ENCODE measurements at places on chromosomes 2 and 18.

- DNase-seq: no peak
Observed at GRCh38 chr2:156189143-156189542, 143.4 kb downstream of the NR4A2 start.

GRCh38 chr2:24360963-24361330, 611 bp upstream of the ITSN2 start:
- no peak for DNase-seq

DNA sequence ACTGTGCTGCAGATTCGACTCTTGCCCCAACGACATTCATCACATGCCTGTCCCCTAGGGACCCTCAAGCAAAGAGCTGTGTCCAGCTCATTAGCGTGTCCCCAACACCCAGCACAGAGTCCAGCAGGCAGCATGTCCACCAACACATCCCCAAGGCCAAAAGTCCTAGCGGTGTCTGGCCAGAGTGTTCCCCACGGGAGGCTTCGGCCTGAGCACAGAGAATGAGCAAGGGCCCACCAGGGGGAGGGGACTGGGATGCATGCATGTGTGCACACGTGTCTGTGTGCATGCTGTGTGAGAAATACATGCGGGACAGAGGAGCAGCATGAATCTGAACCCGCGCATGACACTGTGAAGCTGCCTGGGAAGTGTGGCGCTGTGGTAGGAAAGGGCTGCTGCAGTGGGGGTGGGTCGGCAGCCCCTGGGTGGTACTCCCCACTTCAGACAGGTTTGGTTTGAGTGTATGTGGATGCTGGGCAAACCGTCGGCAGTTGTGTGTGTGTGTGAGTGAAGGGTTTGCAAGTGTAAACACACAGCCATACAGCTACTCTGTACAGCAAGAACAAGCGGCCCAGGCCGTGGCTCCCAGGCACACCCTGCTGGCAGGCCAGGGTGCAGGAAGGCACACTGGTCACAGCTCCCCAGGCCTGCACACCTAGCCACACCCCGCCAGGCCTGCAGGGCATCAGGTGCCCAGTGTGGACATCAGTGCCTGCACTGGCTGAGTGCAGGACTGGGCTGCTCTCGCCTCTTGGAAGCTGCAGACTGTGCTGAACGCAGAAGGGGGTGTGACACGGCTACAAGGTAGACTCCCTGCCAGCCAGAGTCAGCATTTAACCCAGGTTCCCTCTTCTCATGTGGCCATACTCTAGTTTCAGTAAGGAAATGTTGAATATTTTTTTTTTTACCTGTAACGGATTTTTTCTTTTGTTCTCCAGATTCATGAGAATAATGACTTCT, 19.5 kb upstream of the HES6 start:
- no peak for DNase-seq

DNA sequence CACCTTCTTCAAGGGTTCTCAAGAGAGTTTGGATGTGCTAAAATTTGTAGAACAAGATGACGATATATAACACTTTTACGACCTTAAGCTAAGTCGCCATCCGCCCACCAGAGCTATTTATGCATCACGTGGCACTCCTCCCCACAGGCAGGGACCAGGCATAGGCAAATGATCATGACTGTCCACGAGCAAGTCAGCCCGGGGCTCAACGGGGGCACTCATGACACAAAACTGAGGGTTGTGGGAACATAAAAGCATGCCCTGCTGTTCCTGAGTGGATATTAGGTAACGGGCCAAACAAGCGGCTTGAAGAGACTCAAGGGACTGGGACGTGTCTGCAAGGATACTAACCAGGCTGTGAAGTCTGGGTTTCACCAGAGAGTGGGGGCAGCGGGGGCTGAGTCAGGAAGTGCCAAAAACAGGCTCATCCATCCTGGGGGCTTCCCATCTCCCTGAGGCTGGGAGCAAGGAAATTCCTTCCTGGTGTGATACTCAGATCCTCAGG, 58.1 kb downstream of the FAM178B start:
- DNase-seq: peak; percentile 9

GRCh38 chr2:83742117-83742782, 716.8 kb downstream of the SUCLG1 start:
- peak; percentile 70 for DNase-seq

GRCh38 chr18:7840411-7840810, 273.3 kb downstream of the PTPRM start:
- no peak for DNase-seq

DNA sequence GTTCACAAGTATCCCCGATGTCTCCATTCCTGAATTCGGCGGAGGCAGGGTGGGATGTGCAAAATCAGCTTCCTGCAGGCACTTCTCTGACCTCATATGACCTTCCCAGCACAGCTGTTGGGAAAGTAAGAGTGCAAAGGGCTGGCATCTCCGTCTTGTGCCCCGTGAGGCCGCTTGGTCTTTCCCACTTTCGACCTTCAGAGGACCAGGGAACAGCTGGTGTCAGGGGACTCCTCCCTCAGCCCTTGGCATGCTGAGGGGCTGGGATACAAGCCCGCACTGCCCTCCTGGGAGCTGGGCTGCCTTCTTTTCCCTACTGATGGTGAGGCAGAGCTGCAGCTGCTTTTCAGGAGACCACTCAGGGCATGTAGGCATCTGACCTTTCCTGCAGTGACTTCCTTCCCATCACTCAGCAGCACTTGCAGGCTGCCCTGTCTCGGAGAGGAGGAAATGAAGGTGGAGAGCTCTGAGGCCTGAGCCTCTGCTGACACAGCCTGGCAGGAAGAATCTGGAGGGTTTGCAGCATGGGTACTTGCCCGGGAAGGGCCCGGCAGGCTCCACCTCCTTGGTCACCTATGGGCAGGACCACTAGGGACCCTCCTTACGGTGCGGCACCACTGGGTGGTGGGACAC, 277.2 kb upstream of the HS6ST1 start:
- no peak for DNase-seq

DNA sequence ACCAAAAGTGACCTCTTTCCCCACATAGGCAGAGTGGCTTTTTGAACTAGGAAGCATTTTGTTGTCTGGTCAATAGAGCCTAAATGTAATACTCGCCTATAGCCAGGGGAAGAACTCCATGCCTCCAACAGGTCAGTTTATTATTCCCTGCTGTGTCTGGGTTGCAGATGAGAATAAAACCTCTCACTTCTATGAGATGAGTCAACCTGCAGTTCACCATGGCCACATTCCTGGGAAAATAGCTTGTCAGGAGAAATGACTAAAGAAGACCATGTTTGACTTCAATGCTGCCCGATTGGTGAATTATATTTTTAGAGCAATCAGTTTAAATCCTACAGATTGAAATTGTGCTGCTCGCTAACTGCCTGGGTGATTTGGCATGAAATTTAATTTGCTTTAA, 46.7 kb upstream of the LRRTM1 start:
- peak; percentile 8 for DNase-seq

- DNase-seq: no peak
Observed at GRCh38 chr2:15688924-15689568, 97.4 kb downstream of the DDX1 start.

DNA sequence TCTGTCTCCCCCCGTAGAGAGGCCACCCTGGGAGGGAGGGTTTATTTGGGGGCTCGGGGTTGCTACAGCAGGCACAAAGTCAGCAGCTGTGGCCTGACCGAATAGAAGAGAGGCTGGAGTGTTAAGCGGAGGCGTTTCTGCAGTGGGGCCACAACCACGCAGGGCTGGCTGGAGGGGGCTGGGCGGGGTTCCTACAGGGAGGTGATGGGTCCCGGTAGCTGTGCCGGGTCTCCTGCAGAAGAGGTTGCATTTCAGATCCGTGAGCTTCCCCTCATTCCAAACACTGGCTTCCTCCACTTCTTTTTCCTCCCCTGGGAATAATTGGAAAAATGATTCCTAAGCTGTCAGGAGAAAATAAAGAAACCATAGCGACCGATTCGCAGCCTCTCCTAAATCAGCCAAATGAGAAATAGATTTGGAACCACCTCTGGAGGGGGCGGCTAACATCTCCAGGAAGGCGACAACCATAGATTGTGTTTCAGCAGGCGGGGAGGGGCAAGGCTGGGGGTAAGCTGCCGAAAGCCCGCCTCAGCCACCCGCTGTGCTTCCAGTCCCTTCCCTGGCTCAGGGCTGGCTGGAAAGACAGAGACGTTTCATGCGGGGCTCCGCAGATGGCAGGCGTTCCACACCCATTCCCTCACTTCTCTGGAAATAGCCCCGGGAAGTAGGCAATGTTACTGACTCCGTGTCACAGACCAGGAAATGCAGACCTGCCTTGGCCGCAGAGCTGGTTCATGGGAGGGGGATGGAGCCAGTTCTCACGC, 85.6 kb upstream of the TAF1B start:
- peak; percentile 54 for DNase-seq

GRCh38 chr2:191318037-191318728, 73.0 kb downstream of the MYO1B start:
- peak; percentile 55 for DNase-seq

- DNase-seq: peak; percentile 7
Observed at GRCh38 chr18:39403121-39403520, 1837.5 kb upstream of the CELF4 start.

DNA sequence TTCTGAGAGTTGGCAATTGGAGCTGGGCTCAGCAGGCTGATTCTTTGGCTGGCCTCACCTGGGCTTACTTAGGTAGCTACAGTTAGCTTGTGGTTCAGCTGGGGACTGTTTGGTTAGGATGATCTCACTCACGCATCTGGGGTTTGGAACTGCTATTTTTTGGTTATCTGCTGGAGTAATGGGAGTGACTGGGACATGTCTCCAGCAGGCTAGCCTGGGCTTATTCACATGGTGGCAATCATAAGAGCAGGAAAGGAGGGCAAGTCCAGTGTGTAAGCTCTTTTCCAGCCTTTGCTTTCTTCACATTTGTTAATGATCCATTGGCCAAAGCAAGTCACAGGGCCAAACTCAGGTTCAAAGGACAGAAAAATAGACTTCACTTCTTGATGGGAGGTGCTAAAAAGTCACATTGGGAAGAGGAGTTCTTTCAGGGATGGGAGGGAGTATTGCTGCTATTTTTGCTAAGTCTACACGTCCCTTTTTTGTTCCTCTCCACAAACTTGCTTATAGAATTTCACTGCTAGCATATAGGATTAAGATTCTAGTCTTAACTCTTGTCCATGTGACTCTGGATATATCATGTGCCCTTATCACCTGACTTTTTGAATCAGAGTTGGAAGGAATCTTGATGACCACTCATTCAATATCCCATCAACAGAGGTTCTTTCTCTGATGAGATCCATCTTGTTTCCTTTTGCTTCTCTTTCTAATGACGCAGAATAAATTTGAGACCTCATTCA, 174.0 kb downstream of the ZFP36L2 start:
- no peak for DNase-seq

DNA sequence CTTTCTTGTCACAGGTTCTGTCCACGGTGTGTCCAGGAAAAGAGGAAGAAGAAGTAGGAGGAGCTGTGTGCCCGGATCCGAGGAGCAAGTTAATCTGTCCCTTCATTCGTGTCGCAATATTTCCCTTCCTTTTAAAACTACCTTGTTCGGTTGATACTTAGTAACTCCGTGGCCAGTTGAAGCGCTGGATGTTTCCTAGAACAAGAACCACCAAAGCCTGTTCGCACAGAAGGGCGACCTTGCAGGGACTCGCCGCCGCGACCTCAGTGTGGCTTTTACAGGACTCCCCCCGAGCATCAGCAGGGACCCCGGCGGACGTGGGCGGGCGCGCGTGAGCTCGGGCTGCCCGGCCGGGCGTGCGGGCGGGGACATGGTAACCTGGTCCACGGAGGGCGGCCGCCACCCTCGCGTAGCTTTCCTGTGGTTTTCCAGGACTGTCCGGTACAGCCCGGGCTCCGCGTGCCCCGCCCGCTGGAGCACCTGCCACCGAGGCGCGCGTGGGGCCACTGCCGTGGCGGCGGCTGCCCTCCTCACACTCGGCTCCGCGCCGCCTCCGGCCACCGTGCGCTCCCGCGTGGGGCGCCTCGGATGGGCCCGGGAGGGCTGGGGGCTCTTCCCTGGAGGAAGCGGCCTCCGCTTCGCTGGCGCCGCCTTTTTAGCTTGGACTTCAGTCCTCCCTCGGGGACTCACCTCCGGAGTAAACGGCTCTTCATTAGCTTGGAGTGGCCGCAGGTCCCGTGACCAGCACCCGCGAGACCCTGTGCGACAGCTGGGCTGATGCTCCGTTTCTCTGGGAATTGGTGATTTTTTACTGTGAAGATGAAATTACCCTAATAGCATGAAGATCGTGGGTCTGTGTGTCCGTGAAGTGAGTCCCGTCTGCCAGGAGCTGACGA, 9.2 kb upstream of the D2HGDH start:
- DNase-seq: no peak

DNA sequence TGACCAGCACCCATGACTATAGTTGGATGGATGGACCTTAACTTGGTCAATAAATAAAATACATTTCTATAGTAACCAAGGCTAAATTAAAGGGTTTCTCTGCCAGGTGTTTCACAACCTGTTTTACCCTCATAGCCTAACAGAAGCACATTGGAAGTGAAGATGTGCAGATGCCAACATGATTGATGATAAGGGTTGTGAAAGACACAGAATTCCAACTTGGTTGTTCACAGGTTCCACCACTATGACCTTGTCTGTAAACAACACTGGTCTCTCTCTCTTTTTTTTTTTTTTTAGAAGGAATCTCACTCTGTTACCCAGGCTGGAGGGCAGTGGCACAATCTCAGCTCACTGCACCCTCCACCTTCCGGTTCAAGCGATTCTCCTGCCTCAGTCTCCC, 37.5 kb upstream of the PTH2R start:
- peak; percentile 58 for DNase-seq

GRCh38 chr2:37013315-37013641, 46.9 kb upstream of the STRN start:
- DNase-seq: no peak

- no peak for DNase-seq
Observed at GRCh38 chr2:207772844-207773205, 3.1 kb upstream of the FZD5 start.

GRCh38 chr2:100817388-100817985, 2.5 kb upstream of the NPAS2 start:
- no peak for DNase-seq

DNA sequence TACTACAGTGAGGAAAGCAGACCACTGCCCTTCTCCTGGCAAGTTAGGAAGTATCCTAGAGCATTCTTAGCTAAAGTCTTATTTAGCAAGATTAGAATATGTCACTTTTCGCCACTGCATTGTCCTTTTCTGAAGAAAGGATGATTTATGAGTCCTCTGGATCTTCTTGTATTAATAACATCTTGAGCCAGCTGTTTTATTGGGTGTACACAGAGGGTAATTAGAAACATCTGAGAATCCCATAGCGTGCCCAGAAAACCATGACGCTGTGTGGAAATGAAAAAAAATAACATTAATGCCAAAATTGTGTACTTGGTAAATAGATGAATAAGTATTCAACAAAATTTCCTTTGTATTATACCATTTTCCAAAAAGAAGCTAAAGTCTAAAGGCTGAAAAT, 198.7 kb downstream of the LTBP1 start:
- peak; percentile 87 for DNase-seq

- DNase-seq: peak; percentile 98
Observed at GRCh38 chr2:112054847-112055729, at the start of gene TMEM87B. Gene TMEM87B, plus strand, starts transcription at chr2:112055269. Its CDS starts 323 bp downstream, at chr2:112055592.

DNA sequence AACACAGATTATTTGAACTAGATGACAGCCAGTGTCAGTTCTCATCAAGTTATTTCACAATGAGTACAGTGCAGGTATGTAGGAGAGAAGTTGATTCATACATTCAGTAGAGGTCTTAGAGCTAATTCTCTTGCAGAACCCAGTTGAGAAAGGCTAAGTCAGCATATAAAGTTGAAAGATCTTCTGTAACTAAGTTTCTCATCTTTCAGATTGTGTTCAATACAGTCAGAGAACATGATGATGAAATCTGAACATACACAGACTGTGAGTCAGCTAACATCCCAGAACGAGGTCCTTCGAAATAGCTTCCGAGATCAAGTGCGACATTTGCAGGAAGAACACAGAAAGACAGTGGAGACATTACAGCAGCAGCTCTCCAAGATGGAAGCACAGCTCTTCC, 41.9 kb upstream of the LIMS1 start:
- DNase-seq: peak; percentile 84

GRCh38 chr2:115838539-115838938, 1396.1 kb downstream of the DPP10 start:
- no peak for DNase-seq
